ENCODE measurements at places on chromosomes 1 and 21.

DNA sequence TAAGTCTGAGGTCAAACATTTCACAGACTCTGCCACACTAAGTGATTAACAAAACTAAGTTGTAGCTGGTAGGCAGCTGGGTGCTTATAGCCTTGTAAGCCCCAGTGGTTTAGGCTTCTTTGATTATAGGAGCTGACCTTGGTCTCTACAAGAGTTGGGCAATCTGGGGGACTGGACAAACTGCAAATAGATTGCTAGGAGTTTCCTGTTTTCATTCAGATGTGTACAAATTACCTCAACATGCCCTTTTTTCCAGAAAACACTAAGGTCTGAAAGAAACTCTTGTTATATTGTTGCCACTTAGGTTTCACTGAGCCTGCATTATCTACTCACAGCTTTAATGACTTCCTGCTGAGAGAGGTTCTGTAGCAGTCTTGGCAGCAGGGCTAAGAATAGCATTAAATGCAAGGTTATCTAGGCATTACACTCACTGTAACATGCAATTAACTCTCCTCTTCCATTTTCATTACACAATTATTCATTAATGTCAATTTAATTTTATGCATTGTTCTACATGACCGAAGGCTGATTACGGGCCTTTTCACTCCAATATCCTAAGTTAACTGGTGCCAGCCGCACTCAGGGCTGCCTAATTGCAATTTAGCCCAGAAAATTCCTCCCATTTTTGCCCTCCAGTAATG, 314.0 kb downstream of the LMO4 start:
- no peak for DNase-seq

- DNase-seq: no peak
Measured at GRCh38 chr1:40936931-40937339, 42.6 kb upstream of the CTPS1 start.

GRCh38 chr21:37357691-37358090, 8.9 kb upstream of the DYRK1A start:
- DNase-seq: no peak

DNA sequence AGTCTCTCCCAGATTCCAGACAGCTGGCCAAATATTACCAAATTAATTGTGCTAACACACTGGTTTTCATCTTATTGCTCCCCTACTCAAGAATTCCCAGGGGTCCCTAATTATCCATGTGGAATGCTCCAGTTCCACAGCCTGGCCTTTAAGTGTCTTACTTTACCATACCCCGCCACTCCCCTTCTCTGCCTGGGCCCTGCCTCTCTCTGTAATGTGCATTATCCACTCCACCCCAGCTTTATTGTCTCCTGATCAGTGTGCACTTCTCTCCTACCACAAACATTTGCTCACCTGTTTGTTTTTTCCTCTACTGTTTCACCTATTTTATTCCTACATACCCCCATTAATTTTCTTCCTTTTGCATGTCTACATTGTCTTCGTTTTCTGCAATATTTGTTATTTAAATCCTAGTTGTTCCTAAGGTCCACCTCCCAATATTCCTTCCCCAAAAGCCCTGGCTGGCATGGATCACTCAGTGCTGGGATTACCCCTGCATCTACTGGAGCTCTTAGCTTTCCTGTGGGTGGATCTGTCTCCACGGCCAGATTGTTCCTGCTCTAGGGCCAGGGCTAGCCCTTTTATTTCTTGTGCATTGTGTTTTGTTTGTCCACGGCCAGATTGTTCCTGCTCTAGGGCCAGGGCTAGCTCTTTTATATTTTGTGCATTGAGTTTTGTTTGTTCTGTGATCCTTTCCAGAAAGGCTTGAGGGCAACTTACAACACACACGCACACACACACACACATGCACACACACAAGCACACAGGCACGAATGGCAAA, 33.4 kb upstream of the ATP1B1 start:
- no peak for DNase-seq

DNA sequence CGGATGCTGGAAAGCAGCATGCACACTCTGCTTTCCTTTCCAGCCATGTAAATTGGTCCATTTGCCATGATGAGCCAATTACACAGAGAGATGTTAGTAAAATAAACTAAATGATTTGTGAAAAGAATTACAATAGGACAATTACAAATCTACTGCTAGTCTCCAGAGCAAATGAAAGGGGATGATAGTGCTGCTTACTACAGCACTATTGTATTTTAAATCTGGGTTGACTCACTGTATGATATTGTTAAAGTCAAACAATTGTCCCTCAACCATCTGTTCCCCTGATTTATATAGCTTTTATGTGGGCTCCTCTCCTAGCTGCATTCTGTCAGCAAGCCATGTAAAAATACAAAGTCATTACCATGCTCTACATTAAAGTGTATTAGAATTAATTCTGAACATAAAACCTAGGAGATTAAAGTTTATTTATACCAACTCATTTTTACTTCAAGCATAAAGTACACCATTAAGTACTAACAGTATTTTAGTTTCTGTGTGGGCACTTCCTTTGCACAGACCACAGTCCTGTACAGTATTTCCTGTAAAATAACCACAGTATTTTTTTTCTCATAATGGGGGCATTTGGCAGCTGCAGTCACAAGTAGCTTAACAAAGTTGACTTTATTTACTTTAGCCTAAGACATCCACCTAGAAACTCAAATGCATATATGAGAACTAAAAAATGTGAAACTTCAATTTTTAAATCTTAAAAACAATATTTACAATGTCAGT, 135.8 kb downstream of the VAV3 start:
- peak; percentile 5 for DNase-seq

GRCh38 chr21:36516281-36516680, 36.4 kb upstream of the CLDN14 start:
- DNase-seq: no peak

- no peak for DNase-seq
Measured at GRCh38 chr1:156648951-156649350, 7.0 kb downstream of the BCAN start.

- no peak for DNase-seq
Measured at GRCh38 chr1:118099686-118100085, 85.3 kb downstream of the SPAG17 start.

GRCh38 chr1:230879778-230880177, 11.5 kb upstream of the C1orf198 start:
- DNase-seq: no peak

GRCh38 chr1:34406377-34406776, 229.7 kb downstream of the C1orf94 start:
- no peak for DNase-seq

DNA sequence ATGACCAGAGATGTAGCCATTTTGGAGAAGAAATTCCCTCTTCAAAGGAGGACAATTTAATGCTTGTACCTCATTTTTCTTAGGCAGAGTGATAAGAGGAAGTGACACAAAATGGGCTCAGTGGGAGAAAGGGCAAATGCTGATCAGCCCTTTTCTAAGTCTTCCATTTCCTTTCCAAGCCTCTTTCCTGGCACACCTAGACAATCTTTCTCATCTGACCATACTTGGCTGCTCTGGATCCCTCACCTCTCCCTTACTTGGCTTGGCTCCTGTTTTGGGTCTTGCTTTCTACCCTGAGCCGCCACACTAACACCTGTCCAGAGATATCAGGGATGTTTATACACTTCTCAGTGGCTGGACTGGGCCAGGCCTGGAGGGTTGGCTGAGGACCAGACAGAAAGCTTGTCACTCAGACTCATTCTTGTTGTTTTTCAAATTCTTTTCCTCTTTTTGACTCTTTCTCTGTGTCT, 13.1 kb downstream of the TXNIP start:
- DNase-seq: no peak

DNA sequence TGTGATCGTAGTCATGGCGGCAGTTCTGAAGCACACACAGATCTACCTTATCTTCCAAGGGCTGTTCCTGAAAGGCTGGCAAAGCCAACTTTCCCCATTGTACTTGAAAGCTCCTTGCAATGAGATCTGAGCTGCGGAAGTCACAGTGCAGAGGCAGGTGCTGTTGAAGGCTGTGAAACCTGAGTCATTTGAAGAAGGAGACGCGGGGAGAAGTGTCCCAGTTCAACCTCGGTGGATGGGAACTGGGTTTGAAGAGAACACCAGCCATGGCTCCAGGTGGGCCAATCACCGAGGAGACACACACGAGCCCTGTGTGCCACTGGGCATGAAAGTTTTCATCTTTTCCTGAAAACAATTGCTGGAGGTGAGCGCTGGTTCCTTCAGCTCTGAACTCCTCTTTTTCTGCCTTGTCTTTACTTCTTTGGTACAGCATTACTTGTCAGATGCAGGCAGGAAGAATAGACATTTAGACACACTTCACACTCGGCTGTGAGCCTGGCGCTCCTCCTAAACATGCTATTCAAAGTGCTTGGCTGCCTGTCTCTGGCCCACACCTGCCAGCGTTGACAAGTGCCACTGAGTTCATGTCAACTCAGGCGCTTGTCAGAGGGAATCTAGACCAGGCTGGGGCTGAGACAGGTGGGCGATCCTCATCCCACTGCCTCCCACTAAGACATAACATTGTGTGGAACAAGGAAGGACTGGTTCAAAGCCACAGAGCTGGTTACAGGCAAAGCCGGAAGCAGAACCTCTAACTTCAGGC, 25.7 kb upstream of the PDE9A start:
- DNase-seq: no peak

- DNase-seq: peak; percentile 36
Measured at GRCh38 chr1:226223157-226223785, at the start of gene MIXL1. Gene MIXL1, plus strand, starts transcription at chr1:226223664. Its CDS starts 18 bp downstream, at chr1:226223682.

- no peak for DNase-seq
Measured at GRCh38 chr1:25676488-25676887, 59.9 kb downstream of the MAN1C1 start.

GRCh38 chr1:94038511-94038910, 82.4 kb downstream of the ABCA4 start:
- no peak for DNase-seq

GRCh38 chr1:168617974-168618750, 41.8 kb downstream of the XCL1 start:
- no peak for DNase-seq

DNA sequence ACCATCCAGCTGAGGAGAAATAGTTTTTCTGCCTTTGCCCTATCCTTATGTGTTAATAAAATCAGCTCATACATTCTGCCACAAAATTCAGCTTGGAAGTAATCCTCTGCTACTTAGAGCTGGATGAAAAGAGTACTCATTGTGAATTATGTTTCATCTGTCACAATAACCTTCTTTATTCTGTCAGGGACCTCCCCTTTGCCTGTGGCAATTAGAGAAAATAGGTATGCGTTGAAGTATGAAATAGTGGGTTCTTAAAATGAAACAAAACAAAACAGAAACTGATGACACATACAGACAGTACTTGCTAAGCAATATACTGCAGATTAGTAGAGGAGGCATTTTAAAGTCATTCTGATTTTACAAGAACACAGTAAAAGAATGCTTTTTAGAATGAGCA, 578.5 kb downstream of the USP25 start:
- DNase-seq: no peak

DNA sequence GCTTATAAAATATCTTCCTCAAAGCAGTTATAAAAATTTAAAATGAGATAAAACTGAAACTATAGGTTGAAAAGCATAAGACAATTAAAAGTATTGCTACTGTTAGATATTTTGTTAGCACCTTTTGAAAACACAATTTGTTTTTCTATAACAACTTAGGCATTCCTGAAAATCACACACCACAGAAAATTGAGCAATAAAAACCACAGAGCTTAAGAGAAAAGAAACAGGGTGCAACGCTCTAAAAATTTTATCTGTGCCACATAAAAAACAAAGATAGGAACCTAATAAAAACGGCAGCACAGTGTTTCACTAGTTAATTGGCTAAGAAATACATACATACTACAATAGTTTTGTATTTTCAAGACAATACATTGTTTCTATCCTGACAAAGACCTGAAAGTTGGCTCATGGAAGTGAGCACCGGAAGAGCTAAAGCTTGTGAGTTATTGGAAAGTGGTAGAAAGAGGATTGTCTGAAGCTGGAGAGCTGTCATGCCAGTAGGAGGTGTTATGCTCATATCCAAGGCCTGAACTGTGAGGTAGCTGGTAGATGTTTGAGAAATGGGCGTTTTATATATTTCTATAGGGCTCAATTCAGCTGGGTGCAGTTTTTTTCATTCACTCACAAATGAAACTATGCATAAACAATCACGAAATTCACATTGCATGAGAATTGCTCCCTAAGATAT, 45.8 kb downstream of the RGS7 start:
- no peak for DNase-seq

DNA sequence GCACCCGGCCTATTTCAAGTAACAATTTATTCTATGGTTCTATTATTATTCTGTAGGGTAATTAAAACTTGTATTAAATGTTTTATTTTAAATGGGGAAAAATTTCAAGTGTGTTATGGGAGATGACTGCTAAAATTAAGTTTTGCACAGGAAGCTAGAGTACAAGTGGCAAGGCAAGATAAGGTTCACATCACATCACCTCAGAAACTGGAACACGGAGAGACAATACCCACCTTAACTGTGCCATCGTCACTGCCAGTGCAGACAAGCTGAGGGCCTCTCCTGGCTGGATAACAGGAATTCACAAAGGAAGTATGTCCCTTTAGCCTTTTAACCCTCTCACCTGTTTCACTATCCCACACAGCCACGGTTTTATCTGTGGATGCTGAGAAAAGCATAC, 7.6 kb downstream of the SNRNP40 start:
- no peak for DNase-seq

GRCh38 chr1:193753038-193753756, 566.8 kb upstream of the B3GALT2 start:
- no peak for DNase-seq

DNA sequence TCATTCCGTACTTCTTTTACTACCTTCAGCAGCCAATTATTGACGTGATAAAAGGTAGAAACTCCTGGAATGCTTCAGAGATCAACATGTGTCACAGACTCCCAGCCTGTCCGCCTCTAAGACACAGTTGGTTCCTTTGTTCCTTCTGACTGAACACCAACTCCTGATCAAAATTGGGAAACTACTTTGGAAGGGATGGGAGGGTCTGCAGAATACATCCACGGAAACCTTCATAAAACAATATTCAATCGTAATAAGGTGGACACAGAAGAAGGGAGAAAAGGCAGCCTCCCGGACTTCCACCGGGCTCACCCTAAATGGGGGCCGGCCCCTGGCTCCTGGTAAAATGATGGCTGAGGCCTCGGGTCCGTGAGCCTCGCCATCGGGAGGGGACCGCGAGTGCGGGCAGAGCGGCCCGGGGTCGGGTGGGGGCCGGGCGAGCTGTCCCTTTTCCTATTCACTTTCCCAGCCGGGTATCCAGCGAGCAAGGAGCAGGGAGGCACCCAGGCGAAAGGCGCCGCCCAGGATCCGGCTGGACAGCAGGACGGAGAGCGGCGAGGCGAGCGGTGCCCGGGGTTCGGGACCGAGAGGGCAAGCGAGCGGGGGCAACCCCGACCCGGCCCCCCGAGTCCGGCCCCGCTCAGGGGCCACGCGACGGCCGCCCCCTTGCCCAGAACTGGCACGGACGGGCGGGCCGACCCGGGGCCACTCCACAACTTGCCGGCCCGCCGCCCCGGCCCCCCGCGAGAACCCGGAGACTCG, 805 bp downstream of the NRIP1 start:
- DNase-seq: no peak

Data from GM13977 (cell line).